ENCODE measurements at places on chromosomes 5 and 9.

DNA sequence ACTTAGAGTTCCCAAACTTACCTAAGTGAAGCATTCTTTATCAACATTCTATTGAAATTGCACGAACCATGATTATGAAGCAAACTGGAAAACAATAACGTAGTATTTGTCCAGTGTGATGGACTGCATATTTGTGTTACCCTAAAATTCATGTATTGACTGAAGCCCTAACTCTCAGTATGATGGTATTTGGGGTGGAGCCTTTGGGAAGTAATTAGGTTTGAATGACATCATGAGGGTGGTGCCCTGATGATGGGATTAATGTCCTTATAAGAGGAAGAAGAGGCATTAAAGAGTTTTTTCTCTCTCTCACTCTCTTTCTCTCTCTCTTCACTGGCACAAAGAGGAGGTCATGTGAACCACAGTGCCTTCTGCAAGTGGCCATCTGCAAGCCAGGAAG is 365.4 kb upstream of the PTGER4 start:
- no peak for DNase-seq

- DNase-seq: no peak
Measured at GRCh38 chr5:43367909-43368669, 44.1 kb downstream of the CCL28 start.

GRCh38 chr5:180213256-180213600 is 4.2 kb upstream of the RASGEF1C start:
- no peak for DNase-seq

DNA sequence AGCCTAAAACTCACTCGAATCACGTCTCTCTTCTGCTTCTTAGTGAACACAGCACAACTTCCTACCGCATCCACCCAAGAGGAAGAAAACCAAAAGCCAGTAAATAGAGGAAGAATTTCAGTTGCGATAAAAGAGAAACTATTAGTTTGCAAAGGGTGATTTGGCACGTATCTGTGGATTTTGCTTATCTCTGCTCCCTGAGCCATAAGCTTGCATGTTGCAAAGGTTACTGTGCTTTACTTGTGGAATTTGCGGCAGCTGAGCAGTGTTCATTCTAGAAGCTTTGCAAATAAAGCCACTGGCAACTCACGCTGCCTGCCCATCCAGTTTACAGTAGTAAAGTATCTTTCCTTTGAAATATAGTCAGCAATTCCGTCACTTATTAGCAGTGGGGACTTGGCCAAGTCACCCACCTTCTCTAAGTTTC is 149.0 kb upstream of the PCA3 start:
- DNase-seq: no peak

GRCh38 chr5:71452876-71453275 is 2.6 kb upstream of the BDP1 start:
- no peak for DNase-seq

DNA sequence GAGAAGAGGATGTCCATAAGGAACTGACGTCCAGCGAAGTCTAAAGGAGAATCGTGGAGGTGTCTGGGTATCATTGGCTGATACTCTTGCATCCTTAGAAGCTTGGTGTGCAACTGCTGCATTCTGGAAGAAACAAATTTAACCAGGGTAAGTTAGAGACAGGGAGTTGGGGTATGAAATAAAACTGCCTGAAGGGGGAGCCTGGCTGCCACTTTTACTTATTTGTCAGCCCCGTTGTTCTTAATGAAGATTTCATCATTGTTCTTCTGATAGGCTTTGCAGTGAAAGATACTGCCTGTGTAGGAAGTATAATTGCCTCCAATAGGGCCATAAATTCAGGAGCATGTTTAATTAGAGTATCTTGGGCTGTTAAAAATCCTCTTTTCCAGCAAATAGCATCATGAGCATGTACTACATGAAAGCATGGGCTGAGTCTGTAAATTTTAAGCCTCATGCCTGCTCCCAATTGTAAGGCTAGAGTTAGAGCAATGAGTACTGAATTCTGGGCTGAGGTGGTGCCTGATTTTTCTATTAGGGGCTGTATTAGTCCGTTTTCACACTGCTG is 1264.5 kb upstream of the ACO1 start:
- peak; percentile 58 for DNase-seq

GRCh38 chr9:133589454-133590227 is 19.5 kb downstream of the FAM163B start:
- DNase-seq: peak; percentile 93

DNA sequence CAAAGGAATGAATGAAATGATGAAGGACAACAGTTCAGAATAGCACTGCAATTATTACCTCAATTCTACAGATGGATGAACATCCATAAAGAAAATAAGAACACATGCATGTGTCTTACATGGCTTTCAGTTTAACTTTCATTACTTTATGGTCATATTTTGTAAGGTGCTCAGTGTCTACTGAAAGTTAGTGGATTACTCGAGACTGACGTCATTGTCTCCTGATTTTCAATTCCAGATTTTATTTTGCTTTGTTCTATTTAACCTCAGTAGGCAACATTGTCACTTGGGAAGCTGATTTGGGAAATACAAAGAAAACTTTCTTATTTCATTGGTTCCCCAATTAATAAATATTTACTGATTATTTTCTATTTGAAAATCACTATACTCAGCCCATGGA is 363.7 kb downstream of the CHSY3 start:
- no peak for DNase-seq

GRCh38 chr5:117488976-117489500 is 914.4 kb upstream of the SEMA6A start:
- DNase-seq: no peak

- DNase-seq: peak; percentile 48
Measured at GRCh38 chr5:142287096-142287972, 37.5 kb downstream of the SPRY4 start.

- DNase-seq: no peak
Measured at GRCh38 chr5:67416133-67416937, 219.7 kb upstream of the CD180 start.

- peak; percentile 66 for DNase-seq
Measured at GRCh38 chr5:160899735-160900134, 47.7 kb upstream of the ATP10B start.

DNA sequence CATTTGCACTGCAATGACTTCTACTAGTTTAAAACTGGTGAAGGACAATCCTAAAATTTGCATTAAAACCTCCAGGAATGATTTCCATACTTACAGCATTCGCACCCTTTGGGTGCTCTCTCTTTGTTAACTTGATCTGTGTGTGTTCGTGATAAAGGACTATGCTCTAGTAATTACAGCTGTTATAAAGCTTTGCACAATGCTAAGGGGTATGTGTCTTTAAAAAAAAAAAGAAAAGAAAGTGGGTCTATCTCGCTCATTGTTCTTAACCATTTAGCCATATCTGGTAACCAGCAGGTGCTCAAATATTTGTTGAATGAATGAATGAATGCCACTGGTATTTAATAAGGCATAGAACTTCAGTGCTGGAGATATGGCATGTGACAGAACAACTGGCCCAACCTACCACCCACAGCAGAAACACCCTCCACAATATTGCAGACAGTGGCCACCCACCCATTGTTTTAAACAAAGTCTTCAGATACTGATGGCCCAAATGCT is 8.7 kb downstream of the TRIM36 start:
- DNase-seq: no peak

- DNase-seq: peak; percentile 100
Measured at GRCh38 chr9:100098887-100099721, at the start of the genes ERP44 and INVS. ERP44 (minus strand) TSS chr9:100099000; CDS start chr9:100098840, 160 bp downstream. INVS (plus strand) TSS chr9:100099243; CDS start chr9:100104522, 5,279 bp downstream.

- DNase-seq: no peak
Measured at GRCh38 chr5:15233566-15233965, 266.4 kb upstream of the FBXL7 start.

GRCh38 chr9:126902210-126902609 is 12.4 kb upstream of the RALGPS1 start:
- DNase-seq: no peak

DNA sequence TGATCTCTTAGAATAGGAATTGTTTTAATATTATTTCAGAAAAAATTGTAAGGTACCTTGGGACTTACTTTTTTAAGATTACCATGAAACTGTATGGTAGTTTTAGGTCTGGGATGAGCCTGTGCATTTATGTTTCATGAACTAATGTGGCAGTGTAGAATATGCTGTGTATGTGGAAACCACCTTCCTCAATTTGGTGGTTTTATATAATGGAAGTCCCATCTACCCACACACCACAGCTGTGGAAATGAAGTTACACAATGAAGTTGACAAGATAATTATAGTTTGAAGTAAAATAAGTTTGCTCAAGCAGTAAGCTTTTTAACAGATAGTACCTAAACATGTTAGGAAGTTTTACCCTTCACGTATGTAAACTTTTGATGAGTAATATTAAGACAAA is 24.4 kb downstream of the WDR36 start:
- no peak for DNase-seq

DNA sequence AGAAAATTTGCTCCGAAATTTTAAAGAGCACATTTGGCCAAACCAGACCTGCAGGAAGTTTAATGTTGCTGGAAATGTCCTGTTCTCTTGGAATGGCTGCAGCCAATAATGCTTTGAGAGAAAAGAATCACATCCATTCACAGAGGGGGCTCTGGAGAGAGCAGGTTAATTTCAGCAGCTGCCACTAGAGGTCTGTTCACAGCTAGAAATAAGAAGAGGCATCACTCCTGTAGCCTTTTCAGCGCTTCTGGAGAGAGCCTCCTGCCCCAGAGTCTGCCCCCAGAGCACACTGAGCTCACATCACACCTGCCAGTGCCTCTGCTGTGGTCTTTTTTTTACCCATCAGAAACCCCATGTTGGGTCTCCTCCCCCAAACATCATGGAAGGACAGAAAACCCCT is 124.8 kb upstream of the RAD23B start:
- peak; percentile 84 for DNase-seq

GRCh38 chr9:134559013-134559412 is 82.6 kb upstream of the COL5A1 start:
- DNase-seq: peak; percentile 11

- DNase-seq: no peak
Measured at GRCh38 chr9:27714388-27714787, 141.1 kb upstream of the C9orf72 start.

- no peak for DNase-seq
Measured at GRCh38 chr5:95715799-95716461, 15.2 kb upstream of the RHOBTB3 start.

DNA sequence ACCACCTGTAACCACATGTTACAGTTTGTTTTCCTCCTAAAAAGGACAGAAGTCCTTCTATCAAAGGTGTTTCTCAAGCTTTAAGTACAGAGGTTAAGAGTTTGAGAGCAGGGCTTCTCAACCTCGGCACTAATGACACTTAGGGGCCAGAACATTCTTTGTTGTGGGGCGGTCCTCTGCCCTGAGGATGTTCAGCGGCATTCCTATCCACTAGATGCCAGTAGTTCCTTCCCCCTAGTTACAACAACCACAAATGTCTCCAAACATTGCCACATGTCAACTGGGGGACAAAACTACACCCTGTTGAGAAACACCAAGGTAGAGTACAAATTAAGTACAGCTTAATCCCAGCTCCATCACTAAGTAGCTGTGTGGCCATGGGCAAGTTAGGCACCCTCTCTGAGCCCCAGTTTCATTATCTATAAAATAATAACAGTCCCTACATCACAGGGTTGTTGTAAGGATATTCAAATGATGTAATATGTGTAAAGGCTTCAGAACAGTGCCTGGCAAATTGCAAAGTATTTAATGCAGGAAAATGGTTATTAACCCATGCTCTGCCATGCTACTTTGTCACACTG is 44.6 kb downstream of the PIP5K1B start:
- DNase-seq: no peak

GRCh38 chr5:54066433-54066832 is 243.9 kb downstream of the ARL15 start:
- DNase-seq: no peak

DNA sequence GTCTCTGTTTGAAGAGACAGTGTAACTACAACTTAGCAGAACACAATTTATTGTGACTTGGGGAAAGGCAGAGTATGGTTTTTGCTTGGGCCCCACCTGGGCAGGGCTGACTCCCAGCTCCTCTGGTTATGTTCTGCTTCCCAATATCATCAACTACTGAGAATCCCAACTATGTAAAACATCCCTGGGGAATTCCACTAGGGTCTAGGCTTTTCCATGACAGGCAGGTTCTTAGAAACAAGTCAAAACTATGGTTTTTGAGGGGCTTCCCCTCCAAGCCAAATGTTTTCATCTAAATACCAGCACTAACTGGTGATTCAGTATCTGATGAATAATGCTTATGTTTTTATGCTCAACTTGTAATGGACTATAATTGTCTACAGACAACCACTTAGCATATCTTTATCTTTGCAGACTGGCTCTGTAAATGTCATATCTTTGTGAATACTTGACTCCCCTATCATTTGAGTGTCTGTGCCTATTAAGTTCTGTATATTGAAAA is 409.5 kb downstream of the PDE4D start:
- no peak for DNase-seq

- DNase-seq: no peak
Measured at GRCh38 chr5:13328316-13328715, 616.2 kb downstream of the DNAH5 start.

DNA sequence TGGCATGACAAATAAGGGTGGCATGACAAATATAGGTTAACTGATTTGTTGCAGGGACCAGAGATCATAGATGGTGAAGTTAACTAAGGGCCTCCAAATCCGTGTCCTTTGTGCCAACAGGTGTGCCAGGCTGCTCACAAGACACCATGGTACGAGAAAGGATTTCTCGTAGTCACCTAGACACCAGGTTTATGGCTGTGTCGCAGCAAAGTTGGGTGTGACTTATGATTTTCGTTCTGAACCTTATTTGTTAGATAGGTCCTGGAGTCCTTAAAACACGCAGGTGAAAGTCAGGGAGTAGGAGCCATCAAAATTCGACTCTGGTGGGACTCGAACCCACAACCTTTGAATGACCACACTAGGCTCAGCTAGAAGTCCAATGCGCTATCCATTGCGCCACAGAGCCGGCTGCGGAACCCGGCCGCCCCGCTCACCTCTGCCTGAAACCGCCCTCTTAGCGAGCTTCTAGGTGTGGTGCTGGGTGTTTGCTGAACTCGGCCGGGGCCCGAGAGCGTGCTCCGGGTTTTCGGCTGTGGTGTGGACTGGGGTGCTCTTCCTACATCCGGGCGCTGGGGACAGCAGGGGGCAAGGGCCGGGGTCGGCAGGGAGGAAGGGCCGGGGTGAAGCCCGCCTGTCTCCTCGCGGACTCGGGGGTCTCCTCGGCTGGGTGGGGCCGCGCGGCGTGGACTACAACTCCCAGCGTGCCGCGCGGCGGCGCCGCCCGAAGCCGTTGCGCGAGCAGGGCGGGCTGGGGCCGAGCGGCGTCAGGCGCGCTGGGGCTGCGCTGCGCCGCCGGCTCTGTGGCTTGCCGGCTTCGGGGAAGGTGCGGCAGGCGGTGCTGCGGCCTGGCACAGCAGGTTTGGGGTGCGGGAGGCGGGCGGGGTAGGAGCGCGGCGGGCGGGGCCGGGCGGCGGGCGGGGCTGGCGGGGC is at the start of gene SLC27A4:
Gene SLC27A4 (plus strand): TSS at position 767 of the 930 bp plus-strand sequence. CDS start 2,606 bp downstream, outside the sequence.
- DNase-seq: peak; percentile 98

GRCh38 chr9:108565651-108566378 is 290.0 kb downstream of the ACTL7B start:
- peak; percentile 78 for DNase-seq

- DNase-seq: peak; percentile 48
Measured at GRCh38 chr5:138884094-138884493, 9.0 kb upstream of the LRRTM2 start.
